ENCODE measurements at places on chromosomes 4 and X. TPM values are rescaled to one million over a fixed set of nuclear protein-coding genes. Genes with fewer than 3 reads are reported as not detected.

DNA sequence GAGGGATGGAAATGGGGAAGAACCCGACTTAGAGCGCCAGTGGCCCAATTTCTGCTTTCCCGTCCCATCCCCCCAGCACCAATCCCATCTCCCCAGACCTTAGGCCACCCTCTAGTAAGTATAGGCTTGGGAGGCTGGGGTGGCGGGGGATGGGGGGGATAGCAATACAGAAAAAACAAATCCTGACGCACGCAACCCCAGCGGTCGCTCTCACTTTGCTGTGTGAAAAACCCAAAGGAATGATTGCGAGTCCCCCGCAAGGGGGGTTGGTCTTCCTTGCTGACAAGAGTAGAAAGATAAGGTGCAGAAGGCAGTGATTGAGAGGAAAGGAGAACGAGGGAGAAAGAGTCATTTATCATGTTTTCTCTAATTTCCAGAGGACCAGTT is 863 bp downstream of the CPE start:
- DNase-seq, result no peak

DNA sequence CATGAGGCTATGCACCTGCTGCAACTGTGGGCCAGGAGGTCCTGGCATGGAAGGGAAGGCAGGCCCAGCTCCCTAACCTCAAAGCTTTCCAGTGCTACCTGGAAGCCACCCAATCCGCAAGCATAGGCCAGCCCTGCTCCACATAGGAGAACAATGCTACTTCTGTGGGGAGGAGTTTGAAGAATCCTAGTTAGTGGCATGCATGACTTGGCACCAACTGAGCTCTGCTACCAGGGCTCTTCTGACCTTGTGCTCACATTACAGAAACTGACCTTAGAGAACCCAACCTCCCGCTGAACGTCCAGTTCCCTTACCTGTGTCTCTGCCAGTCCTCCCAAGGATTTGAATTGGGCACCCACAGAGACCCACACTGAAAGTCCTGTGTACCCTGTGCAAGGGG is 58.8 kb downstream of the USP46 start:
- DNase-seq, result no peak

DNA sequence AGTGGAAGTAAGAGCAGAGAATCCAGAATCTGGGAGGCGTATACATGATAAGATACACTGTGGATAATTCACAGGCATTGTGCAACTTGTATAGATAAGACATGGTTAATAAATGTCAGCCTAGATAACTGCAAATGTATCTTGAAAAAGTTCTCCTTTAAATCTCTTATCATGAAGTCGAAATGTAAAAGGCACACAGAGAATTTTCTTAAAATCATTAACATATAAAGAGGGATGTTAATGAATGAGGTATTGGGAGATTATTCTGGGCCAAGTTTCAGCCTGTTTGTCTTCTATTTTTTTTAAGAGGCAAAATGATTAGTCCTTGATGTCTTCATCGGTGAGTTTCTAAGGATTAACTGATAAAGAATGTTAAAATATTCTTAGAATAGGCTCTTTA is 835 bp downstream of the TDO2 start:
- no peak for DNase-seq

GRCh38 chr4:164203476-164203875 is 550.5 kb upstream of the SMIM31 start:
- DNase-seq, result no peak

DNA sequence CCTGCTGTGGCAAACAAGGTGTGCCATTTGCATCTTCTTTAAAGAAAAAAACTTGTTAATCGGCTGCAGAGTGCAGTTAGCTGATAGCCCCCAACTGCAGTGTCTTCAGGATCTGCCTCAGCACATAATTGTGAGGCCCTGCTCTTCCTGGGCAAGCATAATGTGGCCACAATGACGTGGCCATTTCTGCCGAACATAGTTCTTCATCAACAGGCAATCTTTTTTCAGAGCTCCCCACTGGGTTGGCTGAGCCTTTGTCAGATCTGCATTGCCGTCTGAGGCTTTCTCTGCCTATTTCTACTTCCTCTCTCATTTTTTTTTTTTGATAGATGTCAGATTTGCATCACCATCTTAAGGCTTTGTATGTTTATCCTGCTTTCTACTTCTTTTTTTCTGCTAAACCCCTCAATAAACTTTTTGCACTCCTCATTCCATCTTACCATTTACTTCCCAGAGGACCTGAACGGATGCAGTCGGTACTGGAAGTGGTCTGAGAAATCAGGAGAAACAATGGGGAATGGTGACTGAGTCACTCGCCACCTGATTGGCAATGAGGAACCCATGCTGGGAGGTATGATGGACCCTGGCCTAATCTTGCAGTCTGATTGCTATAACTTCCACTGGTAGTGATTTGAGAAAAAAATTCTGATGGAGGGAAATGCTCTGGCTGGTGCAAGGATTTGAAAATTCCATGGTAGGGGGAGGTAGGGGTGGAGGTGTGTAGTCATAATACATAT is 21.2 kb upstream of the TAB3 start:
- DNase-seq, result peak; percentile 52

DNA sequence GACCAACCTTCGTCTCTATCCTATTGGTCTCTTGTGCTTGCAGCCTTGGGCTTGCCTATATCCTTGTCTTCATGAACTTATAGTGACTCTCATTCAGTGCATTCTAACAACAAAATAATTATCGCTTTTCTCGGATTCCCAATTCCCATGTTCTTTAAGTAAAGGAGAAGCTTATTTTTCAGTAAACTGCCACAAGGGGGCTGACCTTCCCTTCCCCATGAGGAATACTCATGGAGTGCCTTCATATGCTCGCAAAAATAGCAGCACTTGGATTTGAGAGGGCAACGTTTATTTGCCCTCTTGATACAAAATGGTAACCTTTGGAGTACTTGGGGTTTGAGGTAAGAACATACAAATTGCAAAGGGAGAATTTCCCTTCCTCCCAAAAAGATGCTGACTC is 183.2 kb upstream of the TENT5D start:
- DNase-seq, result no peak

- no peak for DNase-seq
These were observed 72.6 kb downstream of the METTL14 start for GRCh38 chr4:118757761-118758251.

DNA sequence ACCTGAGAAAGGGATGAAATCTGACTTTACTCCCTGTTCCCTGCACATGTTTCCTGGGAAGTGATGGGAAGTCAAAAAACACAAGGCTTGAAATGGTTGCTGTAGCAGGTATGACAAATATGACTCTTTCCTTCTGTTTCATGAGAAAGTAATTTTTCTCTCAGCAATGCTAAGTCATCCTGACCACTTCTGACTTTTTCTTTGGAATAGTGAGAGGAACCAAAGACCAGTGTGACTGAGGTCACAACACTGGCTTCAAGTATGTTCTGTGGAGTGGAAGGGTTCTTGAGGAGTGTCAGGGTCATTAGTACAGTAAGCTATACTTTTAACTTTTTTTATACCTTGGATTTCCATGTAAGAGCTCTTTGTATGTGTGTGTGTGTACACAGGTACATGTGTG is 225.3 kb downstream of the PPP3CA start:
- peak; percentile 17 for DNase-seq

DNA sequence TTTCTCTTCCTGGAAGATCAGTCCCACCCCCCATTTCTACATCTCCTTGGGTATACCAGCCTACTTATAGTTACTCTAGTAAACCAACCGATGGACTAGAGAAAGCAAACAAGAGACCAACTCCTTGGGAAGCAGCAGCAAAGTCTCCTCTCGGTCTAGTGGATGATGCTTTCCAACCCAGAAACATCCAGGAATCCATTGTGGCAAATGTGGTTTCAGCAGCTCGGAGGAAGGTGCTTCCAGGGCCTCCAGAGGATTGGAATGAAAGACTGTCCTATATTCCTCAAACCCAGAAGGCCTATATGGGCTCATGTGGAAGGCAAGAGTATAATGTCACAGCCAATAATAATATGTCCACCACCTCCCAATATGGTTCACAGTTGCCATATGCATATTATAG is 78.2 kb upstream of the MYOZ2 start:
- no peak for DNase-seq

- DNase-seq, result peak; percentile 87
These were observed 18.4 kb upstream of the MAGEB17 start for GRCh38 chrX:16148896-16149295.

- no peak for DNase-seq
These were observed 263.6 kb downstream of the DCTD start for GRCh38 chr4:182653596-182653995.

DNA sequence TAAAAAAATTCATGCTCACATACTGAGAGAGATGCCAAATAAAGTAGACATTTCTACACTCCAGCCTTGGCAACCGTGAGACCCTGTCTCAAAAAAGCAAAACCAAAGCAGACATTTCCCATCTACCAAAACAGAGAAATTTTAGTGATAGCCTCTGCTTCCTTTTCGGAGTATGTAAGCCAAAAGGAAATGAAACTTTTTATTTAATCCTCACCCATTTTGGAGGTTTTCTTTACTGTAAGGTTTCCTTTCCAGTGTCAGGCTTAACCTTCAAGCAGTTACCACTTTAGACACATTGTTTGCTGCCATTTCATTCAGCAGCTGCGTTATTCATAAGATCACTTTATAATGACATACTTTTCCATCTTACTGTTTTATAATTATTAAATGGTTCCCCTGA is 15.9 kb downstream of the ADD1 start:
- DNase-seq, result no peak

- no peak for DNase-seq
These were observed 180.5 kb downstream of the SOWAHB start for GRCh38 chr4:76717431-76717830.

DNA sequence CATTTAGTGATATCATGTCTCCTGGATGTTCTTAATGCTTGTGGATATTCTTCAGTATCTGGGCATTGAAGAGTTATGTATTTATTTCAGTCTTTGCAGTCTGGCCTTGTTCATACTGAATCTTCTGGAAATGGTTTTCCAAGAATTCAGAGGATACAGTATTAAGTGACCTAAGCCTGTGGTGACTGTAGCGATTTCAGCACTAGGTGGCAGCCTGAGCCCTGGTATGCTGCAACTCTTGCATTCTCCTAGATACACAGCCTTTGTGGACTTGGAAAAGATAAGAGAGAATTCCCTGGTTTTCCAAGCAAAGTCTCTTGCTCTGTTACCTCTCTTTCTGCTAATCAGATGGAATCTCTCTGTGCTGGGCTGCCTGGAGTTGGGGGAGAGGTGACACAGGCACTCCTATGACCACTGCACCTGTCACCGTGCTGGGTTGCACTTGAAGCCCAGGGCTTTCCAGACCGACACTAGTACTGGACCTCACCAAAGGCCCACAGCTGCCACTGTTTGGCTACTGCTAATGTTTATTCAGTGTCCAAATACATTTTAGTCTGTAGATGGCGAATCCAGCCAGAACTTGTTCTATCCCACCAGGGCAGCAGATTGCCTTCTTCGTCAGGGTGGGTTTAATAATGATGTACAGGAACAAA is 19.3 kb upstream of the SPIN2A start:
- DNase-seq, result peak; percentile 23

- no peak for DNase-seq
These were observed 85.4 kb downstream of the FAM13A start for GRCh38 chr4:88971536-88971935.

DNA sequence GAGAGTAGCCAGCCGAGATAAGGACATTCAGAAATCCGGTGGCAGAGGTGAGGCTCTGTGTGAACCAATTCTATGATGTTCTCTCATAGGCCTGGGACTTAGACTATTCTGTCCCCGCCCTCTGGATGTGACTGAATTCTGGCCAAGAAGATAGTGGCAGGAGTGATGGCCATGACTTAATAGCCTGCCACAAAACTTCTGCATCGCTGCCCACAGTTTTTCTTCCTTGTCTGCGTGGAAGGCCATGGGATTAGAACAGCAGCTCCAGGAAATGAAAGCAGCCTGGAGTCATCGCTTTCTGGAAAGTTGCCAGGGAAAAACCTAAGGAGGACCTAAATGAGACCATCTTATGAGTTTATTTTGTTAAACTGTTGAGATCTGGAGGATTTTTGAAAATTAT is 134.7 kb downstream of the F11 start:
- peak; percentile 31 for DNase-seq

- no peak for DNase-seq
These were observed 316.1 kb upstream of the EMCN start for GRCh38 chr4:100833906-100834305.

GRCh38 chrX:40168480-40169011 is 70.8 kb upstream of the BCOR start:
- no peak for DNase-seq

DNA sequence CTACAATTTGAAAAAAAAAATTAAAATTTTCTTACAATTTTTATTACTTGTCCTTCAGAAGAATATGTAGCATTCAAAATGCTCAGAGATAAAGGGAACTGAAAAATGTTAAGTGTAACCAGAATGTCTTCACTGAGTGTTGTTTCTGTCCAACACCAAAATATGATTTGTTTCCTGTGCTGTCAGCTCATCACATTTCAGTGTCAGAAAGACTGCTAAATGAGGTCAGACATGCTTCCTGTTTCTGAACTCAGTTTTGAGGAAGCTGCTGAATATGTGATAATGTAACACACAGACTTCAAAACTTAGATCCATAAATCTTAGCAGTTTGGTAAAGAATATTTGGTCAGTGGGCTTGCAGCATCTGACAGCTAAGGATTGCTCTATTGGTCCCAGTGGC is 1849.7 kb downstream of the PCDH7 start:
- no peak for DNase-seq

- DNase-seq, result peak; percentile 1
These were observed 488.2 kb downstream of the GRID2 start for GRCh38 chr4:92791871-92792440.

DNA sequence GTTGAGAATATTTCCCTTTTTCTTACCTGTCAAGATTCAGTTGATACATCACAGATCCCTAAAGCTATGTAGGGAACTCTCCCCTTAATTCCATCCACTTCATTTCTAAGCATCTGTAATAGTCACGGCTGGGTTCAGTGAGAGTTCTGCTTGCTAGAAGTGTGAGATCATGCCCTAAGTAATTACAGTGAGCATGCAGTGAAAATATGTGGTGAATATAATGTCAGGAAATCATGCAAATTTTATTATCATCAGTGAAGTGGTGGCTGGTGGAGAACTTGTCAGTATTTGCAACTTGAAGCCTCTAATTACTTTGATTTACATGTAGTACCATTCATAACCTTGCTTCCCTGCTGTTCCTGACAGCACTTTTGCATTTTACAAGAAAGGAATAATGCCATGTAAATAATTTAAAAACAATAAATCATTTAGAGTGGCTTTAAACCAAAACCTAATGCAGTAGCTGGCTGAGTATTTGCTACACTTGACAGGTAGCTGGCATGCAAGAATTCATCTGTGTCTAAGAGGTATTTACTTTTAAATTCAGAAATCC is 28.3 kb upstream of the CFAP299 start:
- peak; percentile 39 for DNase-seq

- DNase-seq, result no peak
These were observed 81.7 kb downstream of the RTL5 start for GRCh38 chrX:72050011-72050410.

Gene S100P
- total RNA-seq, result not detected

Gene SPOCK3
- total RNA-seq, result 0.07 TPM

Gene SFRP2
- total RNA-seq, result not detected

Gene KLB
- total RNA-seq, result not detected

Gene TMEM156
- total RNA-seq, result 8.4 TPM

Gene OPRPN
- total RNA-seq, result not detected

Gene RADX
- 4.2 TPM for total RNA-seq

Gene MRPS18C
- 44.8 TPM for total RNA-seq

Gene IDH3G
- total RNA-seq, result 65.2 TPM

Gene MAGEE2
- total RNA-seq, result not detected

Gene ZNF595
- total RNA-seq, result 94.6 TPM

Gene STAP1
- total RNA-seq, result not detected

Data from HT1080 (cell line).